Stomach (tissue), 19 donors: ENCODE measurements at places on chromosomes 6 and 20. TPM values are rescaled to one million over a fixed set of nuclear protein-coding genes. Genes with fewer than 3 reads are reported as not detected.

Gene RIPOR3
- 8.1 TPM for total RNA-seq

Gene DDX43
- total RNA-seq, result 24.9 TPM

Gene RIPPLY2
- not detected for total RNA-seq

Gene FAM83C
- total RNA-seq, result not detected

DNA sequence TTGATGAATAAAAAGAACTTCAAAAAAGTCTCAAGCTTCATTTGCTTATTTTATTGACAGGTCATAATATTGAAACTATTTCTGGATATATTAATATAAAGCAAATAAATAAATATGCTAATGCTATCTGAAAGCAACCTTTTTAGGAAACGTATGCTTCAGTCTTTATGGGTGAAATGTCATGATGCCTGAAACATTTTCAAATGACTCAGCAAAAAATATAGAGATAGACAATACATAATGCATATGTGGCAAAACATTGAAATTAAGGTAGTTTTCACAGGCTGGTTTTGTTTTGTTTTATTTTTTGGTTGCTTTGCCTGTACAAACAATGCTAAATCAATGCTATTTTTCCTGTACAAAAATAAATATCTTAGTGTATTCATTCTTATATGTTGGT, 194.4 kb upstream of the PLCB4 start:
- DNase-seq, result no peak

GRCh38 chr6:128491610-128492206, 28.7 kb downstream of the PTPRK start:
- DNase-seq, result no peak

DNA sequence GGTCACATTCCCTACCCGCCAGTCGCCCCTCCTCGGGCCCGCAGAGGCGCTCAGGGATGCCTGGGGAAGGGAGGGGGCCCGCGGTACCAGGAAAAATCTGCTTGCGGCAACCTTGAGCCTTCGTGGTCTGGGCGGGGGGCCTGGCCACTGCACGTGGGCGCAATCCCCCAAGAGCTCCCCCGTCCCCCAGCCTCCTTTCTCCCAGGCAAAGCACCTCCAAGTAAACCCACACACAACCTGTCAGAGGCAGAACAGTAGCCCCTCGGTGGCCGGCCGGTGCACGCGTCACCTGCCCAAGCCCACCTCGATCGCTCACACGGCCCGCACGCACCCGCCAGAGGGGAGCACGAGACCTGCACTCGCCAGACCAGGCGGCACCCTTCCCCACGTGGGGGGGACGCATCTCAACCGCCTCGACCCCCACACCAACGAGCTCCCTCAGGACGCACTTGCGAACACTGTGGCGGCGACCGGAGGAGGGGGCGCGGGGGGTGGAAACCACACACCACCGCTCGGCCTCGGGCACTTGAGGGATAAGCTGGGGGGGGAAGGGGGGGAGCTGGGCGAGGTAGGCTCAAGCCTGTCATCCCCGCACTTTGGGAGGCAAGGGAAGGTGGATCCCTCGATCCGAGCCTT, 1955.7 kb upstream of the DEFB115 start:
- DNase-seq, result no peak

DNA sequence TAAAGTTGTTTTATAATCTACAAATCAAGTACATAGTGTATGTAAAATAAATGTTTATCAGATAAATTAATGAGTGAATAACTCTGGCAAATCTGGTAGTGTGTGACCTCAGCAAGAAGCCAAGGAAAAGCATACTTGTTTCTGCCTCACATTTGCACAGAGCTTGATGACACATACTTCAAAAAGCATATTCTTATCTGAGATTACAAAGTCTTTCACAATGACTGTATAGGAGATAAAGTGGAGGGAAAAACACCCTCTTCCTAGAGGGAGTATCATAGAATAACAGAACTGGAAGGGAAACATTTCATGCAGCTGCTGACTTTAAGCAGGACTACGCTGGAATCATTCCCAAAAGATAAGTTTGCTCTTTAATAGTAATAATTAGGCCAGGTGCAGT, 28.1 kb upstream of the AKAP7 start:
- DNase-seq, result peak; percentile 35

DNA sequence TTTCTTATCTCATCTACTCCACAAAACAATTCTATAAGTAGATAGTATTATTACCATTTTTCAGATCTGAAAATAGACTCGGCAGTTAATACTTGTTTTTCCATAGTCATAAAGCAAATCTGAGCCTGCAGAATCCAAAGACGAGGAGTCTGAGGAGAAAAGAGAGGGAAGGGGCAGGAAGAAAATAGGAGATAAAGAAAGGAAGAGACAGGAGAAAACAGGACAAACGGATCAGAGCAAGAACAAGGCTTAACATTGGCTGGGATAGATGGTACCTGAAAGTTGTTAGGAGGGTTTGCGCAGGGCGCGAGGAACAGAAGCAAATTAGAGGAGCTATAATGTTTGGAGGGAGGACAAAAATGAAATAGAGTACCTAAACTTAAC, 639 bp upstream of the PPIL1 start:
- DNase-seq, result no peak

GRCh38 chr6:8177721-8178120, 75.4 kb upstream of the EEF1E1 start:
- no peak for DNase-seq

- no peak for DNase-seq
Observed at GRCh38 chr20:44212792-44213191, 2.2 kb upstream of the OSER1 start.

- peak; percentile 57 for DNase-seq
Observed at GRCh38 chr6:111823831-111824607, 49.2 kb downstream of the FYN start.

DNA sequence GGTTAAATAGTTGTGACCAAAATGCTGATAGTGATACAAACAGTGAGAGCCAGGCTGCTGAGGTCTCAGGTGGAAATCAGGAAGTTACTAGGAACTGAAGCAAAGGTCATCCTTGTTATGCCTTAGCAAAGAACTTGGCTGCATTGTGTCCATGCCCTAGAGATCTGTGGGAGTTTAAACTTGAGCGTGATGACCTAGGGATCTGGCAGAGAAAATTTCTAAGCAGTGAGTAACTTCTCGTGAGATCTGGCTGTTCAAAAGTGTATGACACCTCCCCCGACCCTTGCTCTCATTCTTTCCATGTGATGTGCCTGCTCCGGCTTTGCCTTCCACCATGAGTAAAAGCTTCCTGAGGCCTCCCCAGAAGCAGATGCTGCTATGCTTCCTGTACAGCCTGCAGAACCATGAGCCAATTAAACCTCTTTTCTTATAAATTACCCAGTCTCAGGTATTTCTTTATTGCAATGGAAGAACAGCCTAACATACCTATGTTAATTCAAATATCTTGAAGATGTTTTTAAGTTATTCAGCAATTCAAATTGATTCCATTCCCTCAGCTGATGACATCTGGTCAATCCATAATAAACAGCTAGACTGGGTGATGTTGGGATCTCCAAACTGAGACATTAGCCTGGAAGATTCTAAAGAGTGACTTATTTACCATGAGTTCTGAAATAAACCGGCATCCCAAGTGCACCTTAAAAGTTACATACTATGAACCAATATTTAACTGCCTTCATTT, 33.8 kb downstream of the KIF16B start:
- DNase-seq, result peak; percentile 43

DNA sequence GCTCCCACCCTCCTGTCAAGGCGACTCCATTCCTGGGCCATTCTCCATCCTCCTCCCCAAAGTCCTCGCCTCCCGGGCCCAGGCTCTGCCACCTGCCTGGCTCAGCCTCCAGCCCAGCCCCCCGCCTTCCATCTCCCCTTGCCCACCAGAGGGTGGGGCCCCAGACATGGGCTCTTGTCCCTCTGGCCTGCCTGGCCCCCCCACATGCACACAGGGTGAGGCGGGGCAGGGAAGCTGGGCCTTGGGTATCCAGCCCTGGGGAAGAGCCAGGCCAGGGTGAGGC, 95.2 kb downstream of the YTHDF1 start:
- DNase-seq, result no peak

GRCh38 chr6:169966312-169967181, 215.1 kb downstream of the ERMARD start:
- no peak for DNase-seq

DNA sequence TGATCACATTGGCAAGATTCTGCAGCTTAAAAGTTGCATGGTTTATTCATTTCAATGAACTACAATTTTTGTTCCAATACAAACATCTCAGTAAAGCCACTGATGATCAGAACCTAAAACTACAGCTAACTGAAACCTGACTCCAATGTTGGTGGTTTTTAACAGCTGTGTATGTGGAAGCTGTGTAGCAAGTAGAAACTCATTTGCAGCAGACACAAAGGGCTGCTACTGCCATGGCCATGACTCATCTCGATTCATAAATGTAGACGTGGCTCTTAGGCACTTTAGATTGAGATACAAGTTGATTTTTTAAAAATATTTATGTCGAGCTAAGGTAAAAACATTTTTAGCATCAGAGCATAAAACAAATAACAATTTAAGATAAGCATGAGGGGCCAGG, 19.5 kb upstream of the MAP3K4 start:
- no peak for DNase-seq

DNA sequence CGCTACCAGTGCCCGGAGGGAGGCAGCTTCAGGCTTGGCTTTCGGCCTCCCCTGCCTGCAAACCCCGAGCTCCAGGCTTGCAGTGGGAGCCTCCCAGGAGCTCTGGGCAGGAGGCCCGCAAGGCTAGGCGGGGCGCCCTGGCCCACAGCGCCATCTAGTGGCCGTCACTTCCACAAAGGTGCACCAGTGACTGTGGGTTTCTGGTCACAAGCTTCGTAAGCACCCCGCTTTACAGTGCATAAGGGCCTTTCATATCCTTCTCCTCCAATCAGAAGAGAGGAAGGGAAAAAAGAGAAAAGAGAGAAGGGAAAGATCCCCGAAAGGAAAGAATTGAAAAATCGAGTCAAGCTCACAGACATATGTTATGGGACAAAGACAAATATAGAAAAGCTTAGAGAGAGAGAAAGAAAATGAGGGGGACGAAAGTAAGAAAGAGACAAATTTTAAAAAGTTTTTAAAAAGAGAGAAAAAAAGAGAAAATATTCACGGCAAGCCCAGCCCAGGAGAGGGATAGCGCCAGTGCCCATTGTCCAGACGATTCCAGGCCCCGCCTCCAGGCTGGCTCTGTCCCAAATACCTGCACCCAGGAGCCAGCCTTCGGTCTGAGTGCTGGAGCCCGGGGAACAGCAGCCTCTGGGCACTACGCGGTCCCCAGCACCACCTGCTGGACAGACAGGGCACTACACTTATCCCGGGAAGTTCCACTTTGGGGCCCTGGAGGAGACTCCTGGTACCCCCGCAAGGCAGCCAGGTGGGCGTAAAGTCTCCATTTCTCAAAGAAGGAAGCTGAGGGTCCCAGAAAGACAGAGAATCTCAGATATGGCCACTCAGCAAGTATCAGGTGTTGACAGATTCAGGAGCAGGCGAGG, 207.1 kb downstream of the PREX1 start:
- peak; percentile 92 for DNase-seq

GRCh38 chr6:53566755-53567154, 21.9 kb upstream of the GCLC start:
- no peak for DNase-seq
